ENCODE measurements at places on chromosomes 7 and 10.

GRCh38 chr7:15682111-15682510, 4.4 kb downstream of the MEOX2 start:
- DNase-seq, result no peak

DNA sequence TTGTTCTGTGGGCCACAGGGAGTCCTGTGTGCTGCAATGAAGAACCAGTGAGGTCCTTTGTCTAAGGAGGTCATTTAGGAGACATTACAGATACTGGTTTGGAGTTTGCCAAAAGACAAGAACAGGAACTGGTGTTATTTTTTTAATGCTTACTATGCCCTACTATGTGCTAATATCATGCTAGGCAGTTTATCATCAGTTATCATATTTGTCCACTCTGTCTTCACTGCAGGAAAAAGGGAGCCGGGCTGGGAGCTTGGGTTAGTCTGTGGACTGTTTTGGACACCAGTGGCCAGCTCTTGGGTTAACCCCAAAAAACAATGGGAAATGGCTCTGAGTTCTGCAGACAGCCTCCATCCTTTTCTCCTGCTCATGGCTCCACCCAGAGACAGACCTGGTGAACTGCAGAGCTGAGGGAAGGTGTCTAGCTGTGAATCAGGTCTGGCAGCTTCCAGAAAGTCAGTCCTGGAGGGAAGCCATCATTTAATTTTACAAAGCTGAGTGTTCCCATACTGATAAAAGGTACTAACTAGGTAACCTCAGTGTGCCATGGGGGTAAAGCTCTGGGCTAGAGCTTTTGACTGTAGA, 101.2 kb upstream of the ZNF746 start:
- peak; percentile 36 for DNase-seq

DNA sequence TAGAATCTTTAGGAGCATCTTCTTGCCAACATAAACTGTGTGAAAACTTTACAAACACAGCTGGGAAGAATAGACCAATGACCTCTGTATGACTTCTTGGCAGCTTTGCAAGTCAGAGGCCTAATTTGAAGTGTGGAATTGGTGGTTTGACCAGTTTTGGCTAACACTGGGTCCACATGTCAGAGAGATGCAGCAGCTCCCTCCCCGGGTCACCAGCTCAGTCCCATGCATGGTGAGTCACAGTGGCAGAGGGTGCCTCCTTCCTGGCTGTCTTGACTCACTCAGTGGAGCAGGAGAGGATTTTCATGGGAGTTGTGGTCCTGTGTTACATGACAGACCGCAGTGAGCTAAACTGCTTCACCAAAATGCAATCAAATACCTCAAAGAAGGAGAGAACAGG, 8.2 kb upstream of the STARD3NL start:
- DNase-seq, result peak; percentile 43

DNA sequence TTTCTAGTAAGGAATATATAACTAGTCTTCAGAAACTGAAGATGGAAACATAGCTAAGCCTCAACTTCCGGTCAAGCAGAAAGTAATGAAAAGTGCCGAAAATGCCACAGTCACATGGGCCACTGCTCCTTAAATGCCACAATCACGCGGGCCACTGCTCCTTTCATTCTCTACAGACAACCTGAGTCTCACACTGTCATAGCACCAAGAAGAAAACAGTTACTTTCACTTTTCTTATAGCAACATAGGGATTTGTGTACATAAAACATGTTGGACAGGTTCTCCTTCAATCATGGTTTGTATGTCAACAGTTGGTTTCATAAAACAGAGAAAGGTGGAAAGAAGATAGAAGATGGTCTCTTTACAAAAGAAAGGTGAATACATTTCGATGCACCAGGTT, 48.6 kb upstream of the NOBOX start:
- DNase-seq, result peak; percentile 20

DNA sequence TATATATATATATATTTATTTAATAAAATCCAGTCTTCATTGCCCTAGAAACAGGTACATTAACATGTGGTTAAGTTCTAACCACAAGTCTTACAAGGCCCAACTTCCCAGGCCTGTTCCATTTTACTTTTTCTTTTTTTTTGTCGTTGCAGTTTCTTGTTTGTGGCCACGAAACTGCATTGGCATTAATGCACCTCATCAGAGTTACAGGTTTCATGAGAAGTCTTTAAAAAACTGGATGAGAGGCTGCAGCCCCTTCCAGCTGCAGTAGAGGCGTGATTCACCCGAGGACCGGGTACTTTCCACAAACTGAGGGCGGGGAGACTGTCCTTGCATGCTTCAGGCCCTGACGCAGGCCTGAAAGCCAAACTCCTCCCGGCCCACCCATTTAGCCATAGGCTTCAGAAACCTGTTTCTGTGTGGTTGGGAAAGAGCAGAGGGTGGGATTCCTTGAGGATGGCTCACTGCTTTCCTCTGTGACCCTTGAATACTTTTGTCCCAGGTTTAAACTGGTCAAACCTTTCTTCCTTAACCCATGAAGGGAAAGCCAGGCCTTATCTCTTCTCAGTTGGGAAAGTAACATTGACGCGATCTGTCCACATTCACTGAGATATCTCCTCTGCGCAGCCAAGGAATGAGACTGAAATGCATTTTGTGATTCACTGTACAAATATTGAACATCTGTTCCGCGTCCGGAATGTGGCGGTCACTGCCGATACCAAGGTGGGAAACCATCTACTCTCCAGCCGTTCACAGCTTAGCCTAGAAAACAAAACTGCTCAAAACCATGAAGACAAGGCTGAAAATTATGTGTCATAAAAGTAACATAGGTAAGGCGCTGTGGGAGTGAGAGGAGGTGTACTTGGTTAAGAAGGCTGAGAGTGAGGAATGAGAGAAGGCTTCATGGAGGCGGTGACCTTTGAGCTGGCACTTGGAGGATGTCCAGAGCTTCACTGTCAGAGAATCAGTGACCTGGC, 311.7 kb downstream of the GATA3 start:
- DNase-seq, result peak; percentile 52

DNA sequence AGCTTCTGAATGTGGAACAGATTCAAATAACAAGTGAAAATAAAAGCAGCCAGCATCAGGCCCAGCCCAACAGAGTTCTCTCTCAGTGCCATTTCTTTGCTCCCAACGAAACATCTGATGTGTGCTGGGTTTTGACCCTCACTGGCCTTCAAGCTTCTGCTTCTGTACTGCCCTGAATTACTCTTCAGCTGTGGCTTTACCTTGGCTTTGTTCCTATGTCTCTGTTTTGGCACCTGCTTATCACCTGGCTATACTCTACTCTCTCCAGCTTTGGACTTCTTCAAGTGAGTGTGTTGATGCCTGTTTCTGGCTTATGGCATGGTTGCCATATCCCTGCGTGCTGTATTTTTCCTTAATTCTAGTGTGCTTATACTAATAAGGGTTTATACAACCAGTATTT, 768.3 kb downstream of the SORCS1 start:
- DNase-seq, result no peak

- no peak for DNase-seq
These were observed 158.0 kb upstream of the PTN start for GRCh38 chr7:137501562-137501961.
